ENCODE measurements at places on chromosomes 1 and 21. TPM values are rescaled to one million over a fixed set of nuclear protein-coding genes. Genes with fewer than 3 reads are reported as not detected.
A peak's percentile ranks its signal among the peaks of the same experiment; 100 is the strongest.

GRCh38 chr1:169999331-169999741, 75.2 kb downstream of the KIFAP3 start:
- H3K4me3 ChIP-seq: no peak overlapping the region
- H3K27ac ChIP-seq: peak overlapping the region; percentile 81
- peaks cover 4% of the 10 kb centered on the region for H3K36me3 ChIP-seq
- H3K27me3 ChIP-seq: no peaks in the 10 kb centered on the region

GRCh38 chr21:34630536-34631143, 15.7 kb upstream of the RCAN1 start:
- H3K36me3 ChIP-seq: no peaks in the 10 kb centered on the region
- peaks cover 20% of the 10 kb centered on the region for H3K27me3 ChIP-seq
- no peak overlapping the region for H3K27ac ChIP-seq
- H3K4me3 ChIP-seq: no peak overlapping the region

ICOSLG gene
- 1.9 TPM for total RNA-seq

CYP4Z1 gene
- 0.18 TPM for total RNA-seq

- no peaks in the 10 kb centered on the region for H3K27me3 ChIP-seq
- no peak overlapping the region for H3K4me3 ChIP-seq
- H3K27ac ChIP-seq: no peak overlapping the region
- DNase-seq: no peak
- H3K4me1 ChIP-seq: no peaks in the 10 kb centered on the region
Measured at GRCh38 chr1:49050041-49050440, 273.4 kb upstream of the BEND5 start.

SERPINC1 gene
- total RNA-seq: 0.13 TPM

GRCh38 chr1:214566158-214567104, 15.0 kb upstream of the PTPN14 start:
- no peak overlapping the region for H3K27ac ChIP-seq
- no peak for DNase-seq
- no peak overlapping the region for H3K4me3 ChIP-seq

DNA sequence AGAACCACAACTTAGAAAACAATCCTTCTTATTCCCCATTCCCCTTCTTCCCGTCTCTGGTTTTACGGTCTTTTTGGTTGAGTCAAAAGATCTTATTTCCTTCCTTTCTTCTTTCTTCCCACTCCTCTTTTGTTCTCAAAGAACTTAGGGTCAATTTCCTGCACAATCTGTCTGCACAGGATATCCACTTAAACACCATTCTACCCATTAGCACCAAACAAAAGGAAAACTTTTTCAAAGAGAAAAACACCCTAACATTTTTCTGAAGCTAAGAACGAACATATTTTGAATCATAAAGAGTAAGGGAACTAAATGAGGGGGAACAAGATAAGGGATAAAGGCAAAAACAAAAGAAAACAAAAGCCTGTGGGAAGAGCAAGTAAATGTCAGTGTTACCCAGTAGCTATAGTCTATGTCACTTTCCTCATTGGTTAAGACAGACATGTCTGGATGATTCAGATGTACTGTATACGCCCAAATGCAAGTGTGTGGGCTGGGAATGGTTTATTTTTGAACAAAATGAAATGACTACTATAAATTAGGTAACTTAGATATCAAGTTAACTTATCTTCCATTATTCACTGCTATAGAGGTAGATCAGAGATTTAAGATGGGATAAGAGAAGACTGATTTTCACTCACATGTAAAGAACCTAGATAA, 59.9 kb downstream of the TOR3A start:
- H3K27ac ChIP-seq: peak overlapping the region; percentile 69
- DNase-seq: peak; percentile 43
- H3K27me3 ChIP-seq: no peaks in the 10 kb centered on the region
- no peak overlapping the region for H3K4me3 ChIP-seq

CD53 gene
- total RNA-seq: 8.2 TPM

LMNA gene
- total RNA-seq: 371 TPM

- DNase-seq: no peak
- no peaks in the 10 kb centered on the region for H3K4me1 ChIP-seq
- no peak overlapping the region for H3K27ac ChIP-seq
- H3K36me3 ChIP-seq: no peaks in the 10 kb centered on the region
Measured at GRCh38 chr21:27769763-27770162, 802.9 kb upstream of the ADAMTS5 start.

IL6R gene
- total RNA-seq: 5.6 TPM

NBPF4 gene
- not detected for total RNA-seq

DNA sequence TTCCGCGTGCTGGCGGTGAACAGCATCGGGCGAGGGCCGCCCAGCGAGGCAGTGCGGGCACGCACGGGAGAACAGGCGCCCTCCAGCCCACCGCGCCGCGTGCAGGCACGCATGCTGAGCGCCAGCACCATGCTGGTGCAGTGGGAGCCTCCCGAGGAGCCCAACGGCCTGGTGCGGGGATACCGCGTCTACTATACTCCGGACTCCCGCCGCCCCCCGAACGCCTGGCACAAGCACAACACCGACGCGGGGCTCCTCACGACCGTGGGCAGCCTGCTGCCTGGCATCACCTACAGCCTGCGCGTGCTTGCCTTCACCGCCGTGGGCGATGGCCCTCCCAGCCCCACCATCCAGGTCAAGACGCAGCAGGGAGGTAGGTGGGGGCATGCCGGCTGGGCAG, 58.8 kb upstream of the KDM4A start:
- DNase-seq: no peak
- H3K4me3 ChIP-seq: no peak overlapping the region
- H3K4me1 ChIP-seq: peaks cover 19% of the 10 kb centered on the region
- H3K27ac ChIP-seq: no peak overlapping the region

GRCh38 chr1:212553676-212554075, 54.9 kb upstream of the ATF3 start:
- H3K36me3 ChIP-seq: no peaks in the 10 kb centered on the region
- H3K4me1 ChIP-seq: peaks cover 5% of the 10 kb centered on the region
- H3K27ac ChIP-seq: no peak overlapping the region
- no peak overlapping the region for H3K4me3 ChIP-seq
- no peaks in the 10 kb centered on the region for H3K27me3 ChIP-seq

EXO1 gene
- total RNA-seq: 6.4 TPM

OR10J1 gene
- total RNA-seq: not detected

DNASE2B gene
- 0.09 TPM for total RNA-seq

GRCh38 chr1:181179987-181180365, 91.5 kb downstream of the IER5 start:
- no peaks in the 10 kb centered on the region for H3K27me3 ChIP-seq
- peak overlapping the region; percentile 92 for H3K27ac ChIP-seq
- no peaks in the 10 kb centered on the region for H3K36me3 ChIP-seq
- peaks cover 43% of the 10 kb centered on the region for H3K4me1 ChIP-seq
- no peak overlapping the region for H3K4me3 ChIP-seq
- peak; percentile 93 for DNase-seq

DNA sequence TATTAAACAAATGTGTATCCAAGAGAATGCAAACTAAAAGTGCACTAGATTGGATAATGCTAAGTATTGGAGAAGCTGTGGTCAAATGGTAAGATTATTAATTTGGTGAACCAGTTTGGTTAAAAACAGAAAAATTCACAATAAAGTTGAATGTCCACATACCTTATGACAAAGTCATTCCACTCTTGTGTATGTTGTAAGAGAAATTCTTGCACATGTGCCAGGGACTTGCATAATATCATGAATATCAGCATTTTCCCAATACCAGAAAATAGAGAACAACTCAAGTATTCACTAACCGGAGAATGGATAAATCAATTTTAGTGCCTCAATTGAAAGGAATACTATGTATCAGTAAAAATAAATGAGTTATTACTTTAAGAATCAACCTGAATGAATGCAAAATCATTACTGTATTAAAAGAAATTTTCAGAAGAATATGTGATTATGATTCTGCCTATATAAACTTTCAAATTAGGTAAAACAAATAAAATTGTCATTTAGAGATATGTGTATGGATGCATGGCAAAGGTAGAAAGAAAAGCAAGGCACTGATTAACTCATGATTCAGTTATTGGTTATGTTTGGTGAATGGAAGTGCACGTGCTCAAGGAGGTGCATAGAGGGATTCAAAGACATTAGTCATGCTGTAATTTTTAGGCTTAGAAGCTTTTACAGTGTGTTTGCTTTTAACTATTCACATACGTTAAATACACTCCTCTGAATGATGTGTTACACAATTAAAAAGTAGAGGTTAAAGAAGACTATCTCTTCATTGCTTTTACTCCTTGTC, 217.4 kb upstream of the KCNK2 start:
- no peaks in the 10 kb centered on the region for H3K36me3 ChIP-seq
- H3K27ac ChIP-seq: no peak overlapping the region
- H3K27me3 ChIP-seq: no peaks in the 10 kb centered on the region
- H3K4me3 ChIP-seq: no peak overlapping the region

- H3K27me3 ChIP-seq: no peaks in the 10 kb centered on the region
- peaks cover 40% of the 10 kb centered on the region for H3K36me3 ChIP-seq
- H3K4me3 ChIP-seq: no peak overlapping the region
Measured at GRCh38 chr1:203823306-203823705, 27.9 kb downstream of the ZBED6 start.

DNA sequence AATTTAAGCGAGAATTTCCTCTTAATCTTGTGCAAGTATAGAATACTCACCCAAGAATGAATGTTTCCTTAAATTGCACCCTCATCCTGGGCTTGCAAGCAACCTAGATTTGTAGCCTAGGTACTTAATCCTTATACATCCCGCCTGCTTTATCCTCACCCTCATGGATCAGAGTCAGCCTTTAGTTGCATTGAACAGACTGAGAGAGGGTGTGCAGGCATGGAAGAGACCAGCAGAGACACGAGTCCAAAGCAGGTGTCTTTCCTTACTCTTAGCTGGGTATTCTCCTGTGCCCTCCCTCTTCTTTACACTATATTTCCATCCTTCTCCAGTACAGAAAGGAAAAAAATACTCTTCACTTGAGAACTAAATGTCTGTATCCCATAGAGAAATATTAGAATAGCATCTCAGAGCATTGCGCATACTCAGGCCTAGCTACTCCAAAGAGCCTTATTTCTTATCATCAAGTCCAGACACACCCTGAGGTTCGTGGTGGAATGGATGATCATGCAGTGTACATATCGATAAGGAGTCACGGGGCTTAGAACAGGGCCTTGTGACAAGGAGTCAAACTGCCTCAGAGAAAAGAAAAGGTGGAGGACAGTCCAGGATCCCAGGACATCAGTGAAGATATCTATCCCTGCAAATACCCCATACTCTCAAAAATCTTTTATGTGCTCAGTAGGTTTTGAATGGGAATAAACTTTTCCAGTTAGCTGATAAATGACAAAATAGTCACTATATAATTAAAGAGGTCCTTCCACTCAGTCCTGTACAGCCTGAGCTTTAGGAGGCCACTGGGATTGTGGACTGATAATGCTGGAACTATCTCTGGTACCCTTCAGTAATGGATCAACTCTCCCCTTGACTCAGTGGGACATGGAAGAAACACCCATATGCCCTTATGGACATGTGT, 297.9 kb downstream of the GRIK1 start:
- H3K4me1 ChIP-seq: peaks cover 7% of the 10 kb centered on the region
- no peak for DNase-seq
- H3K27me3 ChIP-seq: no peaks in the 10 kb centered on the region
- no peaks in the 10 kb centered on the region for H3K36me3 ChIP-seq
- H3K27ac ChIP-seq: no peak overlapping the region
- H3K4me3 ChIP-seq: no peak overlapping the region

DNA sequence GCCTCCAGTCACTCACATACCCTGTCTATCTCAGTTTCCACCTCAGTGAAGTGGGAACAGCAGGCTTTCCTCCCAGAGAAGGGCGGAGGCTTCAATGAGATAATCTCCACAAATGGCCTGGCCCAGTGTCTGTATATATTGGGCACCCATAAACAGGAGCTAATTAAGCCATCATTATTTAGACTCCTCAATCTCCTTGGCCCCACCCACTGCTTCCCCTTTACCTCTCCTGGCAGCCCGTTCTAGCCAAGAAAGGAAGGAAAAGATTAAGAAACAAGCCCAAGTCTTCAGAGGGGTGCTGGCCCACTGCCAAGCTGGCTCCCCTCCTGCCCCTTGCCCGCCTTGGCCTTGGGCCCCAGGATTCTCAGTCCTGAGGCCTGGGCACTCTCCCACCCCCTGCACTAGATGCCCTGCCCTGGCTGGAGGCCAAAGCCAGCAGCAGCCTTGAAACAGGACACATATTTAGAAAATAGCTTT, 15.9 kb upstream of the EPB41 start:
- H3K4me1 ChIP-seq: peaks cover 8% of the 10 kb centered on the region
- H3K36me3 ChIP-seq: no peaks in the 10 kb centered on the region
- peaks cover 3% of the 10 kb centered on the region for H3K27me3 ChIP-seq
- H3K27ac ChIP-seq: no peak overlapping the region
- H3K4me3 ChIP-seq: no peak overlapping the region

DNA sequence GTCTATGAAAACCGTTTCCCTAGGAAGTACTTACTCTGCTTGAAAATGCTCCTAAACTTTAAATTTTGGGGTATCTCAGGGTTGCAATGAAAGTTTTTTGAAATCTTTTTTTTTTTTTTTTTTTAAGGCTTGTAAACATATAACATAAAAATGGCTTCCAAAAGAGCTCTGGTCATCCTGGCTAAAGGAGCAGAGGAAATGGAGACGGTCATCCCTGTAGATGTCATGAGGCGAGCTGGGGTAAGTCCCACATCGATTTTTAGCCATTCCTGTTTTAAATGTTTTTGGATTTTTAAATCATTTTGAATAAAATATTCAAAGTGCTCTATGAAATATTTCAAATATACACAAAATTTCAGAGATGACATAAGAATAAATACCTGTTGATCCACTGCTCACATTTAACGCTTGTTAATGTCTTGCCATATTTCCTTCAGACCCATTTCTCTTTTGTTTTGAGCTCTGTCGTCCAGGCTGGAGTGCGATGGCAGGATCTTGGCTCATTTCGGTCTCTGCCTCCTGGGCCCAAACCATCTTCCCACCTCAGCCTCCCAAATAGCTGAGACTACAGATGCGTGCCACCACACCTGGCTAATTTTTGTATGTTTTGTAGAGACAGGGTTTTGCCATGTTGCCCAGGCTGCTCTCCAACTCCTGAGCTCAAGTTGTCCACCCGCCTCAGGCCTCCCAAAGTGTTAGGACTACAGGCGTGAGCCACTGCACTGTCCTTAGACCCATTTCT, 1.3 kb downstream of the PARK7 start:
- peaks cover 38% of the 10 kb centered on the region for H3K36me3 ChIP-seq
- no peaks in the 10 kb centered on the region for H3K27me3 ChIP-seq
- H3K4me3 ChIP-seq: peak overlapping the region; percentile 74
- DNase-seq: no peak
- no peak overlapping the region for H3K27ac ChIP-seq

CRYZL1 gene
- total RNA-seq: 21.2 TPM

- no peaks in the 10 kb centered on the region for H3K36me3 ChIP-seq
- H3K4me3 ChIP-seq: no peak overlapping the region
- no peaks in the 10 kb centered on the region for H3K27me3 ChIP-seq
- H3K4me1 ChIP-seq: no peaks in the 10 kb centered on the region
Measured at GRCh38 chr1:91640877-91641526, 140.4 kb downstream of the CDC7 start.

GRCh38 chr1:7970246-7970645, 8.7 kb downstream of the PARK7 start:
- H3K27me3 ChIP-seq: no peaks in the 10 kb centered on the region
- no peak overlapping the region for H3K4me3 ChIP-seq
- peaks cover 64% of the 10 kb centered on the region for H3K36me3 ChIP-seq
- no peak for DNase-seq
- no peaks in the 10 kb centered on the region for H3K4me1 ChIP-seq

Measured in muscle of leg (tissue), 16 donors.